Ureter (tissue), 1 donor: ENCODE measurements at places on chromosomes 7 and 10. TPM values are rescaled to one million over a fixed set of nuclear protein-coding genes. Genes with fewer than 3 reads are reported as not detected.

DNA sequence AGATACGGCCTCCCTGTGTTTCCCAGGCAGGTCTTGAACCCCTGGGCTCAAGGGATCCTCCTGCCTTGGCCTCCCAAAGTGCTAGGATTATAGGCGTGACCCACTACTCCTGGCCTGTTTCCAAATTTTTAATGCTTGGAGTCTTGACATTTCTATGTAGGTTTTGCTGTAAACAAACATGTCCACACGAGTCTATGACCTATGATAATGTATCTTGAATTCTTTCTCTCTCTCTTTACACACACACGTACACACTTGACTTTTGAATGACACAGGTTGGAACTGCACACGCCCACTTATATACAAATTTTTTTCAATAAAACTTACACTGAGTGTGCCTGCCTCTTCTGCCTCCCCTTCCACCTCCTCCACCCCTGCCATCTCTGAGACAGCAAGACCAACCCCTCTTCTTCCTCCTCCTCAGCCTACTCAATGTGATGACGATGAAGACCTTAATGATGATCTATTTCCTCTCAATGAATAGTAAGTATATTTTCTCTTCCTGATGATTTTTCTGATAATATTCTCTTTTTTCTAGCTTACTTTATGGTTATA is 44.1 kb upstream of the LAMB1 start:
- DNase-seq, result no peak

- no peak for DNase-seq
These were observed 189.8 kb upstream of the SH2B2 start for GRCh38 chr7:102096706-102097427.

DNA sequence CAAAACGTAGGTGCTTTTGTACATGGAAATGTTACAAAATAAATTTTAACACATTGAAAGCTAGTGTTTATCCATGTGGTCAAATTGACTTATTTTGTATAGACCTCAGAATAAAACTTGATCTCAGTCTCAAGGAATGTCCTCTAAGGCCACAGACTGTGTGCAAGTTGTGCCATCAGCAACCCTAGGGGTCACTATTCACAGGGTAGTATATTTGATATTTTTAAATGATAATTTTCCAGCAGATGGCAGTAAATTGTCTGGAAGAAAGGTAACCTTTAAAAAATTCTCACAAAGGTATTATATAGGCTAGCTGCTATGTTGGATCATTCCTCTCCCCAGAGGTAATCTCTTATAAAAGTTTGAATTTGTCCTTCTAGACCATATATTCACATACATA is 12.9 kb upstream of the SNX10 start:
- no peak for DNase-seq

- DNase-seq, result no peak
These were observed 36.5 kb downstream of the AGAP3 start for GRCh38 chr7:151122796-151123157.

- DNase-seq, result peak; percentile 93
These were observed 23.7 kb downstream of the EPHB4 start for GRCh38 chr7:100803398-100804161.

DNA sequence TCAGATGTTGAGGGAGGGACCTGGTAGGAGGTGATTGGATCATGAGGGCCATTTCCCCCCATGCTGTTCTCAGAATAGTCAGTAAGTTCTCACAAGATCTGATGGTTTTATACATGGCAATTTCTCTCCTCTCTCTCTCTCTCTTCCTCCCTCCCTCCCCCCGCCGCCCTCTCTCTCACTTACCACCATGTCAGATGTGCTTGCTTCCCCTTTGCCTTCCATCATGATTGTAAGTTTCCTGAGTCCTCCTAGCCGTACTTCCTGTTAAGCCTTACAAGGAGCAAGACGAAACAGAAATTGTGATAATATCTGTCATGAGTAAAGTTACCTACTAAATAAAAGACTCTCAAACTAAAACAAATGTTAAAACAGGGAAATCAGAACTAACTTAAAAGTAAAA is 19.9 kb upstream of the GPR141 start:
- no peak for DNase-seq

DNA sequence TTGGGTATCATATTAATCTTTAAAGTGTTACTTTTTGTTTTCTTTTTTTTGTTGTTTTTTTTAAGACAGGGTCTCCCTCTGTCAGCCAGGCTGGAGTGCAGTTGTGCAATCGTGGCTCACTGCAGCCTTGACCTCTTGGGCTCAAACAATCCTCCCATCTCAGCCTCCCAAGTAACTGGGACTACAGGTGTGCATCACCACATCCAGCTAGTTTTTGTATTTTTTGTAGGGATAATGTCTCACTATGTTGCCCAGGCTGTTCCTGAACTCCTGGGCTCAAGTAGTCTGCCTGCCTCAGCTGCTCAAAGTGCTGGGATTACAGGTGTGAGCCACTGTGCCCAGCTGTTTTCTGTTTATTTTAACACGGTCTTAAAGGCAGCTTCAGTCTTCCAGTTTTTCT is 23.3 kb downstream of the KMT2E start:
- no peak for DNase-seq

- peak; percentile 82 for DNase-seq
These were observed 5.0 kb upstream of the TNRC18 start for GRCh38 chr7:5428478-5429252.

- no peak for DNase-seq
These were observed 108.6 kb upstream of the TAC1 start for GRCh38 chr7:97623333-97623732.

DNA sequence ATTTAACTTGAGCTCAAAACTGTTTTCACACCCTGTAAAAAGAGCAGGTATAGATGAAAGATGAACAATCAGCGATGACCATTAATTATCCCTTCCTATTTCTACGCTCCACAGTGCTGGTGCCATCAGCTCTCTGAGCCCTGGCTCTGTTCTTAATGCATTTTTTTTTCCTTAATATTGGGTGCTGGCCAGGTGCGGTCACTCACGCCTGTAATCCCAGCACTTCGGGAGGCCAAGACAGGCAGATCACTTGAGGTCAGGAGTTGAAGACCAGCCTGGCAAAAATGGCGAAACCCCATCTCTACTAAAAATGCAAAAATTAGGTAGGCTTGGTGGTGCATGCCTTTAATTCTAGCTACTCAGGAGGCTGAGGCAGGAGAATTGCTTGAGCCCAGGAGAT is 4.2 kb downstream of the STEAP4 start:
- DNase-seq, result no peak

- no peak for DNase-seq
These were observed 48.9 kb downstream of the FHIP2A start for GRCh38 chr10:114870486-114870885.

DNA sequence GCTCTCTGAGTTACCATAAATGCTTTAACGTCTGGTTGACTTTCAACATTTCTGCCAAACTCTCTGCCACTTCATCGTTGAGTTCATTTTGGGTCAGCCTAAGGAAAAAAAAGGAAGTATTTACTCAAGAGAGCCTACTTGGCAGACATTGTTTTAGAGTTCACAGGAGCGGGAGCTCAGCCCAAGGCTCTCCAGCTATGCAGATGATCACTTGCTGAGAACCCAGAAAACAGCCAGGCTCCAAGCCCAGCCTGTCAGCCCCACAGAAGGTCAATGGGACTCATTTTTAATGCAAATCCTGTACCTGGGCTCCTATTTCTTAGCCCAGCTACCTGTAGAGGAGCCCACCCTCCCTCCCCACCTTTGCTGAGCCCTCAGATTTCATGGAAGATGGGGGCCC is 45.5 kb downstream of the NOD1 start:
- no peak for DNase-seq

GRCh38 chr7:3380034-3380433 is 79.0 kb downstream of the SDK1 start:
- no peak for DNase-seq

GRCh38 chr7:33842150-33842549 is 63.2 kb upstream of the BMPER start:
- no peak for DNase-seq

GRCh38 chr10:13734151-13734550 is 147.4 kb downstream of the PRPF18 start:
- no peak for DNase-seq

DNA sequence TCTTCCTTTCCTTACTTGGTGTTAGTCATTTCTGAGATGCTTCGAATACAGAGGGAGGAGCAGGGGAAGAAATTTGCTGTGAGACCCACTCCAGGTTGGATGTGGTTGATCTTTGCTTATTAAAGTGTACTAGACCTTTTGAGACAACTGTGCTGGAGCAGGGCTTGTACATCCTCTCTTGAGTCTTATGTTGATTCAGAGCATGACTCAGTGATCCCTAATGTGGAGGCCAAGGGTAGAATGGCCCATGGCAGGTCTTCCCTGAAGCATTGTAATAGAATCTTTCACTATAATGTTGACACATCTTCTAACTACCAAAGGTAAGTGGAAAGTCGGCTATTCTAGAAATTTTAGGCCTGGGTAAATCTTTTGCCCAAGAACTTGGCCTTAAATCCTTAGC is 17.0 kb upstream of the SFR1 start:
- no peak for DNase-seq

- DNase-seq, result no peak
These were observed 200.5 kb upstream of the KIAA1217 start for GRCh38 chr10:24008164-24009091.

- peak; percentile 48 for DNase-seq
These were observed 15.4 kb downstream of the GPNMB start for GRCh38 chr7:23261843-23262452.

GRCh38 chr7:42843205-42843800 is 68.6 kb downstream of the C7orf25 start:
- no peak for DNase-seq

GRCh38 chr10:103690281-103690680 is 165.1 kb downstream of the SH3PXD2A start:
- DNase-seq, result no peak

DNA sequence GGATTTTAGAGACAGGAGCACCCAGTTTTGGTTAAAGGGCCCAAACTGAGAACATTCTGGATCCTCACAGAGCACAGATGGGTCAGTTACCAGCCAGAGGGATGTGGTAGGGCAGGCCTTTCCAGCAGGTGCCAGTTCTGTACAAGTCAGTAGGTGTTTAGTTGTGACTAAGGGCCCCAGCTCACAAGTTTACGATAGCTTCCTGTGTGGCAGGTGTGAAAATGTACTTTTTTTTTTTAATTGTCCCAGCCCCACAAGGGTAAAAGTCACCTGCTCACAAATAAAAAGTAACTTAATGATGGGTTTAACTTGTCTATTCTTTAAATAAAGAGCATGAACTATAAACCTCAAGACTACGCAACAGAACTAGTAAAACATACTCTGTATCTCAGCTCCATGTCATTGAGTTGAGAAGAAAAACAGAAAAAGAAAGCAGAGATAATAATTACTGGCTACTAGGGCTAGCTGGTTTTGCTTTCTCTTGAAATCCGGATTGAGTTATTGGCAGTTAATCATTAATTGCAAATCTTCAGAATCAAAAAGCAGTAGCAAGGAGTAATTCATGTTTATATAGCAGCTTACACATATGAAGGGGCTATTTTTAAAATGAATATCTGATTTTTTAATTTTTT is 15.4 kb downstream of the NFE2L3 start:
- no peak for DNase-seq

- DNase-seq, result no peak
These were observed 21.5 kb downstream of the LMOD2 start for GRCh38 chr7:123677061-123677715.

- no peak for DNase-seq
These were observed at the start of gene RBM20 for GRCh38 chr10:110643653-110644597. TSS of gene RBM20 (plus strand) at chr10:110644336. CDS start at chr10:110644455, 119 bp downstream.

DNA sequence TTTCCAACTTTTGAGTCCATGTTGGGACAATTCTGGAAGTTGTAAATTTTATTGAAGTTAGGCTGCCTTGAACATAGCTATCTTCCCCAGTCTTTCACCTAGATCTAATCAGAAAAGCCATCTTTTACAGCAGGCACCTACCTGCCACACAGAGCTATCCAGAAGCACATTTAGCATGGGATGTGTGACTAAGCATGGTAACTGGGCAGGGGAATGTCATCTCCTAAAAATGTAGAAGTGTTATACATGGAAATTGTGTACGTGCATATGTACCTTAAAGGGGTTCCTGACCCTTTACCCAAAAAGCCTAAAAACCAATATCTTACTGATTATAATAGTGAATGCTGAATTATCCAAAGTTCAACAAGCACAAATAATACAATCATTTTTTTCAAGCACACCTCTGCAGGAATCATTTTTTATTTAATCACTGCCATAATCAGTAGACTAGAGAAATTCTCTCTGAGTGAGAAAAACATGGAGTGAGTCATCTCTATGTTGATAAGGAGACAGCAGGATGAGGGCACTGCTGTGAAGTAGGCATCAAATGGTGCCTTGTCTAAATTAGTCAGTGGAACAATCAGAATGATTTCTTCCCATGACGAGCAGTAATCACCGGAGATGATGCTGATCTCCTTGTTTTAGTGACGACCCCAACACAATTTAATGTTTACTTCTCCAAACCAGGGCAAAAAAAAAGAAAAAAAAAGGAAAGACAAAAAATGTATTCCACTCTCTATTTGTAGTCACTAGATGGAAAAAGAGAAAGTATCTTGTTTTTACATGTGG is 75.9 kb downstream of the SORBS1 start:
- DNase-seq, result no peak

- no peak for DNase-seq
These were observed 199.2 kb downstream of the IMMP2L start for GRCh38 chr7:111363099-111363498.

DNA sequence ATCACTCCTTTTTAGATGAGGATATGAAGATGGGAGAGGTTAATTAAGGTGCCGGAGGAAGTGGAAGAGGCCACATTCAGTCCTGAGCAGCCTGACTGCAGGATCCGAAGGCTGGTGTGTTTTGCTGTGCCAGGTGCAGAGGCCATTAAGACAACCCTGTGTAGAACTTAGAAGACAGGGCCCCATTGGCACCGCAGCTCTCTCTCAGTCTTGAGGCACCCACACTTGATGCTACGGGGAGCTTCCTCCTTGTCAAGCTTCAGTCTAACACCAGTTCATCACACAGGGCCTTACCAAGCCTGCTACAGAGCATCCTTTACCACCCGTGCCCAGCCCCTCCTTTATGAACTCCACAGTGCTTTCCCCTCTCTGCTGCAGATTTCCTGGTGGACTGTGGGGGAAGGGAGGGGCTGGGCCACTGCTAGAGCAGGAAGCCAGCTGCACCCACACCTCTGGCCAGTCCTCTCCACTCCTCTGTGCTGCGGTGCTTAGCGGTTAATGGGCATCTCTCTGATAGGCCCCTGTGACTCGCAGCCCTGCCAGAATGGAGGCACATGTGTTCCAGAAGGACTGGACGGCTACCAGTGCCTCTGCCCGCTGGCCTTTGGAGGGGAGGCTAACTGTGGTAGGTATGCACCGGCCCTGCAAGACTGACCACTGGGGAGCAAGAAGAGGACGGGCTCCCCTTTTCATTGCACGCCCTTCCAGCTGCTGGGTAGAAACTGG is 45.5 kb downstream of the VWA2 start:
- DNase-seq, result no peak

- no peak for DNase-seq
These were observed 116.8 kb upstream of the TBX20 start for GRCh38 chr7:35370687-35371086.

- no peak for DNase-seq
These were observed 190.5 kb downstream of the GLI3 start for GRCh38 chr7:42046483-42046882.

GPC2 gene
- total RNA-seq, result 5.1 TPM

MOGAT3 gene
- total RNA-seq, result not detected

TLX1 gene
- total RNA-seq, result not detected

CHAT gene
- not detected for total RNA-seq

ASNS gene
- total RNA-seq, result 133 TPM

ERVW-1 gene
- not detected for total RNA-seq

COL28A1 gene
- 3.7 TPM for total RNA-seq

CYP17A1 gene
- 1.1 TPM for total RNA-seq

EPO gene
- total RNA-seq, result 0.68 TPM

TMEM236 gene
- 0.49 TPM for total RNA-seq

GRK5 gene
- 16.7 TPM for total RNA-seq

IKZF1 gene
- 15.2 TPM for total RNA-seq

ACHE gene
- 4.0 TPM for total RNA-seq

NDUFA5 gene
- 81.5 TPM for total RNA-seq

TAS2R4 gene
- 4.7 TPM for total RNA-seq

PSMA2 gene
- 46.7 TPM for total RNA-seq
